NCI-H2029 (cell line): ENCODE measurements at places on chromosomes 2 and 18.

DNA sequence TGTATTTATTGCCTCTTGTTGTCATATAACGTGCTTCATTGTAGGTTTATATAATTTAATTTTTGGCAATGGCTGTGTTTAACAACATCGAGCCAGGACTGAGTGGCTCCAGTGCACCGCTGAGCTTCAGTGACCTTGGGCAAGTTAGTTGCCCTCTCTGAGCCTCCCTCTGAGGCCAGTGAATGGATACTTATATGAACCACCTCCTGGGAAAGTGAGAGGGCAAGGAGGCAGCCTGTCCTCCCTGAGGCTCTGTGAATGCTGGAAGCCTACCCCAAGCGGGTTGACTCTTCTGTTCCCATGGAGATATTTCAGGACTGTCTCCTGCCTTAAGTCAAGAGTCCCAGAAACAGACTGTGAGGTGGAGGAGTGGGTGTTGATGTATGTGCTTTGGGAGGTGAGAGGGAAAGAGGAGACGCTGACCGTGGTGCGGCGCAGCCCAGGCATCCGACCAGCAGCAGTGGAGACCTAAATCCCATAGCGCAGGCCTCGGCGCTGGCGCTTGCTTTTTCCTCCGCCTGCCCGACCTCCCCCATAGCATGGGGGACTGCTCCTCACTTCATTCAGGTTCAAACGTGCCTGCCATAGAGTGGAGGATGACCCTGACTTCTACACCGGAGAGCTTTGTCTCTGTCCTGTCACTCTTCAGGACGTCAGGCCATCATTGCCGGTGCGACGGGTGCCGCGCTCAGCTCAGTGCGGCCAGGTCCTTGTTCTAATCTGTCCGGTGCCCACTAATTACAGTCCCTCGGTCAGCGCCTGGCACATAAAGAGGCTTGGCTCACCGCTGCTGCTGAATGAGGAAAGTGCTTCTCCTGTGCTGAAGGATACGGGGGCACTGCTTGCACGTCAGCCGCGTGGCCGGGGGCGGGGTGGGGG, 167.3 kb upstream of the HS6ST1 start:
- no peak for DNase-seq

DNA sequence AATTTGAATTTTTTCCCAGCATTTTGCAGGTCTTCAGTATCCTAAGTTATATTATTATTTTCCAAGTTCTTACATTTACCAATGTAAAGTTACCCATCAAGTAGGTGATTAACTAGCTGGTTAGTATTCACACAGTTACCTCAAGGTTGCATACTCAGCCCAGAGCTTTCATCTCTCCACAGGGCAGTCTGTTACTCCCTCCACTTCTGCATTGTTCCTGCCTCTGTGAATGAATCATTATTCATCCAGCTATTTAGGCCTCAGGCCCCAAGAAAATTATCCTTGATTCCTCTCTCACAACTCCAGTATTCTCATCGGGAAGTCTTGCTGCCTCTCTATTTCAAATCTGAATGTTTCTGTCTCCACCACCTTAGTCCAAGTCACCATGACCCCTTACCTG, 92.2 kb downstream of the SMC6 start:
- no peak for DNase-seq

- no peak for DNase-seq
Measured at GRCh38 chr2:26752656-26753055, 11.4 kb upstream of the SLC35F6 start.

DNA sequence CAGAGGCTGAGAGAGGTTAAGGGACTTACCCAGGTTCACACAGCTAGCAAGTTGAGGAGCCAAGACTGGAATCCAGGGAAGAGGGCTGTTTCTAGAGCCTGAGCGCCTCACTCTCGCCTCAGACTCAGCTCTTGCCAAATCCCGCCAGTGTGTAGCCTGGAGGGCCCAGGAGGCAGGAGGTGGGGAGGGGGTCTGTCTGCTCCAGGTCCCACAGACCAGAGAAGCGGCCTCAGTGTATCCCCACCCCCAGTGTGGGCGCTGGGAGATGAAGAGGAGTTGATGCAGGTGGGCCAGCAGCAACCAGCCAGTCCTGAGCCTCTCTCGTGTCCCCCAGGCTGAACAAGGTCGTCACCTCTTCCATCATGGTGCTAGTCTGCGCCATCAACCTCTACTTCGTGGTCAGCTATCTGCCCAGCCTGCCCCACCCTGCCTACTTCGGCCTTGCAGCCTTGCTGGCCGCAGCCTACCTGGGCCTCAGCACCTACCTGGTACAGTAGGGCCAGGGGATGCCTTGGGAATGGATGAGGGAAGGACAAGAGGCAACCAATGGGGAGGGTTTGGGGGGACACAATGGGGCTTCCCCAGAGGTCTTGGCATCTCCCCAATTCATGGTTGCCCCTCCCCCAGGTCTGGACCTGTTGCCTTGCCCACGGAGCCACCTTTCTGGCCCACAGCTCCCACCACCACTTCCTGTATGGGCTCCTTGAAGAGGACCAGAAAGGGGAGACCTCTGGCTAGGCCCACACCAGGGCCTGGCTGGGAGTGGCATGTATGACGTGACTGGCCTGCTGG, 5.2 kb upstream of the CTDSP1 start:
- no peak for DNase-seq

- no peak for DNase-seq
Measured at GRCh38 chr2:9844576-9844975, 1.3 kb downstream of the TAF1B start.

GRCh38 chr2:102880731-102881130, 118.9 kb downstream of the TMEM182 start:
- DNase-seq, result no peak

- no peak for DNase-seq
Measured at GRCh38 chr2:47310801-47311560, 92.0 kb upstream of the MSH2 start.

- DNase-seq, result no peak
Measured at GRCh38 chr2:65101071-65101470, 28.8 kb downstream of the RAB1A start.

- DNase-seq, result no peak
Measured at GRCh38 chr2:106129592-106129991, 64.5 kb downstream of the UXS1 start.

DNA sequence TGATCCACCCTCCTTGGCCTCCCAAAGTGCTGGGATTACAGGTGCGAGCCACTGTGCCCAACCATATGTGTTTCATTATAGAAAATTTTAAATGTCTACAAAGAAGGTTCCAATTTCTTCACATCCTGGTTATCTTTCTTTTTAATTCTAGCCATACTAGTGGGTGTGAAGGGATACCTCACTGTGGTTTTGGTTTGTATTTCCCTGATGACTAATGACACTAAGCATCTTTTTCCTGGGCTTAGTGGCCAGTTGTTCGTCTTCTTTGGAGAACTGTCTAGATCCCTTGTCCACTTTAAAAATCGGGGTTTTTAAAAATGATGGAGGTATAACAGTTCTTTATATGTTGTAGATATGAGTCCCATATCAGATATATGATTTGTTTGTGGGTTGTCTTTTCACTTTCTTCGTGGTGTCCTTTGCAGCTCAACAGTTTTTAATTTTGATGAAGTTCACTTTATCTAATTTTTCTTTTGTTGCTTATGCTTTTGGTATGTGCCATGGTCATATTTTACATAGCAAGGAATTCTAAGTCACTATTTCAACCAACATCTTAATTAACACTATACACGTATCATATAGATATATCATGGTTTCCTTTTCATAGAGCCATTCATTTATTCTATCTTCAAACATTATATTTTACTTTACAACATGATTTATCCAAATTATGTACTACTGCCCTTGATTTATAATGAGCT, 135.0 kb upstream of the RIOK3 start:
- no peak for DNase-seq

DNA sequence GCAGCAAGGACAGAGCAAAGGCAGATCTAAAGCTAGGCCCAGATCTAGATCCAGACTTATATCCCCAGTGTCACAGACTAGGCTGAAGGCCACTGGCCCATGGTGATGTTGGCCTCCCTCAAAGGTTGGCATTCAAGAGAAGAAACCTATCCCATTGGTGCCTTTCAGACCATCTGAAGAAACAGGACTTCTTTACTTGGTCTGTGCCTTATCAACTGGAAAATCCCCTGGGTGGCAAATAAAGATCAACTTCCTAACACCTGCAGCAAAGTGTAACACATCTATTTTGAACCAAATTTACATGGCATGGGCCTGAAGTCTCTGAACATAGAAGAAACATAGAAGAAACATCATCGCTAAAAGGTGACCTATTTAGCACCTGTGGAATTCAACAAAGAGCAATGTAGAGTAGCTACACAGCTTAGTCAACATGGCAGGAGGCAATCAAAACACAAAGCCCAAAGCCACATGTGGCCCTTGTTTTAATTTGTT, 35.8 kb downstream of the METTL4 start:
- DNase-seq, result no peak

- no peak for DNase-seq
Measured at GRCh38 chr18:38526922-38527321, 961.3 kb upstream of the CELF4 start.

GRCh38 chr18:62702259-62702658, 13.1 kb upstream of the PHLPP1 start:
- DNase-seq, result no peak

DNA sequence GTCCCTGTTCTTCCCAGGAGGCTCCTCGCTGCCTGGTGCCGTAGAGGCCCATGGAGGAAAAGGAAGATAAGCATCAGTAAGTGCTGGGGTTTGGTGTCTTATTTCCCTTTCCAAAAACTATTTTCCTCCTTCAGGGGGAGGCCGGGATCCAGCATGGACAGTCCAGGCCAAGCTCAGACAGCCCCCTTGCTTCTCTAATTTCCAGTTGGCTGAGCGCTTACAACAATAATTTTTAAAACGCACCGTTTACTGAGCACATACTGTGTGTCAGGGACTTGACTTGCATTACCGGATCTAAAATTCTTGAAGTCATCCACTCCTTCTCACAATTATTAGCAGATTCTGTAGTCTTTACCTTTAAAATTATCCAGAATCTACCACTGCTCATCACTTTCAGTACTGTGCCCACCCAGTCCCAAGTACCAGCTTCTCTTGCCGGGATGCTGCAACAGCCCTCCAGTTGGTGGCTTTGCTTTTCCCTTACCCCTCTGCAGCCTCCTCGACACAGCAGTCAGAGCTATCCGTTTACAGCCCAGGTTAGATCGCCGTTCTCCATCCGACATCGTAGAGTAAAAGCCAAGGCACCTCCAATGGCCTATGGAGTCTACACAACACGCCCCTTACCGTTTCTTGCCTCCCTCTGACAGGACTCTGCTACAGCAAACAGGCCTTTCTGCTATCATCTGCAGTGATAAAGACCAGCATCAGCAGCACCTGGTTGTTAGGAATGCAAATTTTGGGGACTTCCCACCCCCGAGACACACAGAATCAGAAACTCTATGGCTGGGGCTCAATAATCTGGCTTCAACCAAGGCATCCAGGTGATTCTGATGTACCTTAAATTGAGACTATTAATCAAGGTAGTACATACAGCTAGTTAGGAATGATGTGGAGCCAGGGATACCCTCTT, 75.2 kb upstream of the TSPYL6 start:
- no peak for DNase-seq

DNA sequence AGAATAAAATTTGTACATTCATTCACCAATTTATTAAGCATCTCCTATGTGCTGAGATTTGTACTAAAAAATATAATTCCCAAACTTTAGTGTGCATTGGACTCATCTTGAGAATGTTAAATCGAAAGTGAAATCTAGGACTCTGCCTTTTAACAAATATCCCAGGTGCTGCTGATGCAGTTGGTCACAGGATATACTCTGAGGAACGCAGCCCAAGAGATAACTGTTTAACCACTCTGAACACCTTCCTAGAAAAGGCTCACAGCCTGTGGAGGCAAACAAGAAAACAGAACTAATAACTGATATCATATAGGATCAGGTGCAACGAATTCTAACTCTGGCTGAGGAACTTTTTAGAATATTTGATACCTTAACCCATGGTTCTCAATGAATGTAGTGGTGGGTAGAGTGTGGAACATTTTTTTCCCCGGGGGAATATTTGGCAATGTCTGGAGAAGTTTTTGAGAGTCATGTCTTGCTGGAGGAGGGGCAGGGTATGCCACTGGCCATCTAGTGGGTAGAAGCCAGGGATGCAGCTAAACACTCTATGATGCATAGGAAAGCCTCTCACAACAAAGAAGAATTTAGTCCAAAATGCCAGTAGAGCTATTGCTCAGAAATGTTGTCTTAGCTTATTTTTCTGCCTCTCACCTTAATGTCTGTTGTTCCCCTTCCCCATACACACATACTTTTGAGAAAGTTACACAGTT, 96.5 kb downstream of the EHBP1 start:
- no peak for DNase-seq

- DNase-seq, result no peak
Measured at GRCh38 chr2:102114851-102115497, 27.6 kb upstream of the IL1R1 start.

- no peak for DNase-seq
Measured at GRCh38 chr2:218341381-218341780, 15.3 kb upstream of the CATIP start.

DNA sequence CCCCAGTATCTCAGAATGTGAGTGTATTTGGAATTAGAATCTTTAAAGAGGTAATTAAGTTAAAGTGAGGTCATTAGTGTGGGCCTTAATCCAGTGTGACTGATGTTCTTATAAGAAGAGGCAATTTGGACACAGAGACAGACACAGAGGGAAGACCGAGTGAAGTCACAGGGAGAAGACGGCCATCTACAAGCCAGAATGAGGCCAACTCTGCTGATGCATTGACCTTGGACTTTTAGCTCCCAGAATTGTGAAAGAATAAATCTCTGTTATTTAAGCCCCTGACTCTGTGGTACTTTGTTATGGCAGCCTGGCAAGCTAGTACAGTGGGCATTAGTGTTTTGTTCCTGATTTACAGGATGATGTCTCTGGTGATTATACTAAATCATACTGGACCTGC, 64.6 kb downstream of the LTBP1 start:
- no peak for DNase-seq

- no peak for DNase-seq
Measured at GRCh38 chr2:144859716-144860115, 339.8 kb upstream of the ZEB2 start.

GRCh38 chr2:15751477-15751876, 159.8 kb downstream of the DDX1 start:
- DNase-seq, result no peak

DNA sequence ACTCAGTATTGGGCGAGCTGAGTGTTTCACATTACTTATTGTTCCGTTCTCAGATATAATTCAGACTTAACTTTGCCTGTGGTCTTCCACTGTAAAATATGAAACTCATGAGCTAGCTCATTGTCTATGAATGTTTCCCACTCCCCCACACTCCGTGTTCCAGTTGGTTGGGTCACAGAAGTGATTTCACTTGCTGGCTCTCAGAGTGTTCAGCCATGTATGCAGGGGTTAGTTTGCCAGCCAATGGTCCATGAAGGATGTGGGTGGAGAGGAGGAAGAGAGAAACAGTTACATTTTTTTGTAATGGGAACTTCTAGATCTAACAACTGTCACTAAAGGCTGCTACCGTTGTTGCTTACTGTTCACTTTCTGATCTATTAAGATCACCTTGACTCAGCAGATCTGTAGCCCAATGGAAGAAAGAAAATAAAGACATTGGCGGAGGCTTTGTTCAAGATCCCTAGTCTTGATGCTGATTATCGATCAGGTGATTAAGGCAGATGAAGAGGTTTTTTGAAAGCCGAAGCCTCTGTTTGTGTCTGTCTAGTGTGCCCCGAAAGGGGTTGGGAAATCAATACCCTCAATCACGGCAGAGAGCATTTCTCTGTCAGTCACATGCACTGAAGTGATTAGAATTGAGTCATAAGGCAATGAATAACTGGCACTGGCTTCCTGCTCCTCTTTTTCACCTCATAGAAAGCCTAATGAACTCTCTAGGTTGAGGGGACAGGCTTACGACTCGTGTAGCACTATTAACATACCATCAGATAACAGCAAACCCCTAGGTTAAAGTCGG, 279.7 kb upstream of the FIGN start:
- no peak for DNase-seq
